Activated T-cell treated with anti-CD3 and anti-CD28 coated beads, Interleukin-2, amount 50 U/mL, for 72 hours (primary cell): ENCODE measurements at places on chromosomes 3 and 15.

DNA sequence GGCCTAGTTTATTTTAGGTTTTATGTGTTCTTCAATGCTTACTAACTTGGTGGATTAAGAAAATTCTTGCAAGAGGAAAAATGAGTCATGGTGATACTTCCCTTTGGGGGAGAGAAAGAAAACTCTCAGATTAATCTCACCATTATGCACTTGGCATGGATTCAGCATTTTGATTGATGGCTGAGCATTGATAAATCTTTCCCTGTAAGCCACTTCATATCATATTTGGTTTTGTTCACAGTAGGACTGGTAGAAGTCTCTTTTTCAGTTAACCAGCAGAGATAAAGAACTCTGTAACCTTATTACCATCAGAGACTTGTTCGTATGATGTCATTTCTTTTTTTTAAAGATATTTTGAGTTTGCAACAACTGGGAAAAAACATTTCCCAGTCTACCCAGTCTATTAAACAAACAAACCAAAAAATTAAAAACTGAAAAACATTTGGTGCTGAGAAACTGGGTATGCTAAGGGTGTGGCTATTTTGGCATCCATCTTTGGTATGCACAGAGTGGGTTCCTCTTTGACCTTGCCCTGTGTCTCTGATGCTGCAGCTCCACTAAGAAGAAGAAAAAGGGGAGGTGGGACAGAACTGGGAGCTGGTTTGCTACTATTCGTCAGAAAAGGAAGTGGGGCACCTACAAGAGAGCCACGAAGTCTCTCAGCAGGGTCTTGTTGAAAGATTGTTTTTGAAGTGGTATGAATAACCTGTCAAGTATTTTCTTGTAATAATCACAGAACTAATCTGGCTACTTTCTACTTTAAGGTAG is 17.2 kb downstream of the TMOD3 start:
- DNase-seq: no peak

DNA sequence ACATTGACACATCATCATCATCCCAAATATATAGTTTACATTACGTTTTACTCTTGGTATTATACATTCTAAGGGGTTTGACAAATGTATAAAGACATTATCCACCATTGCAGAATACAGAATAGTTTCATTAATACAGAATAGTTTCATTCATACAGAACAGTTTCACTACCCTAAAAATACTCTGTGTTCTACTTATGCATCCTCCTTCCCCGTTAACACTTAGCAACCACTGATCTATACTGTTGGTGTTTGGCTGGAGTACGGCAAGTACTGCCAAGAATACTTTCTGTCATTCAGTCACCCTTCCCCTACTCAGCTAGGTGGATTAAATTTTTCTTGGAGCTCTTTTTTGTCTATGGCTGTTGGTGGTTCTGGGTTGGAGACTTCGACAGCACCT is 33.4 kb downstream of the LEKR1 start:
- no peak for DNase-seq

- DNase-seq: peak; percentile 50
These were observed 12.3 kb downstream of the BOC start for GRCh38 chr3:113223475-113224281.

GRCh38 chr15:29090617-29091466 is 178.8 kb downstream of the NSMCE3 start:
- peak; percentile 61 for DNase-seq

DNA sequence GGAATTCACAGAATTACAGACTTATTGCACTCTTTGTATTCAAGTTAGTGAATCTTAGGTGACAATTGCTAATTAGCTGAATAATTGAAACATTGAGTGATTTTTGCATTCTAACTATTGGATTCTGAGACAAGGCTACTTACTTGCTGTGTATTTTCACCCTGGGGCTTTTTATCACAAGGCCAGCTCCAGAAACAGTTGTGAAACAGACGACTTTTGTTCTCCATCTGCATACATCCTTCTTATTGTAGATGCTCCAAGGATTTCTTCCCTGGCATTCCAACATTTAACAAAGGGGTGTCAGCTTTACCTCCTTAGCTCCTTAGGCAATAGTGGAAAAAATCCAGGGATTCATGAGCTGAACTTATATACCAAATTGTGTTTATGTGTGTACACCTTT is 233.2 kb upstream of the CHRM5 start:
- DNase-seq: no peak
